ENCODE measurements at places on chromosomes 2 and 18.
A peak's percentile ranks its signal among the peaks of the same experiment; 100 is the strongest.

DNA sequence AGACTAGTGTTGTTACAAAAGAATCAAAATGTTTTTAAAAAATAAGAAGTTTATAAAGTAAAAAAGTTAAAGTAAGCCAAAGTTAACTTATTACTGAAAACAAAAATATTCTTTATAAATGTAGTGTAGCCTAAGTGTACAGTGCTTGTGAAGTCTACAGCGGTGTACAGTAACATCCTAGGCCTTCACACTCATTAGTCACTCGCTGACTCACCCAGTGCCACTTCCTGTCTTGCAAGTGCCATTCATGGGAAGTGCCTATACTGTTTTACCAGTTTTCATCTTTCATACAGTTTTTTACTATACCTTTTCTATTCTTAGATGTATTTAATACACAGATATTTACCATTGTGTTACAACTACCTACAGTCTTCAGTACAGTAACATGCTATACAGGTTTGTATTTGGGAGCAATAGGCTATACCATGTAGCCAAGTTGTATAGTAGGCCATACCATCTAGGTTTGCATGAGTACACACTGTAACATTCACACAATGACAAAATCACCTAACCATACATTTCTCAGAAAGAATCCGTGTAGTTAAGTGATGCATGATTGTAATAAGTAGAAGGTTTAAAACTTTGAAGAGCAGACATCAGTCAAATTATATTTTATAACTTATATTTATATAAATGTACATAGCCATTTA lies 13.4 kb downstream of the SERPINB7 start:
- DNase-seq = peak; percentile 32

DNA sequence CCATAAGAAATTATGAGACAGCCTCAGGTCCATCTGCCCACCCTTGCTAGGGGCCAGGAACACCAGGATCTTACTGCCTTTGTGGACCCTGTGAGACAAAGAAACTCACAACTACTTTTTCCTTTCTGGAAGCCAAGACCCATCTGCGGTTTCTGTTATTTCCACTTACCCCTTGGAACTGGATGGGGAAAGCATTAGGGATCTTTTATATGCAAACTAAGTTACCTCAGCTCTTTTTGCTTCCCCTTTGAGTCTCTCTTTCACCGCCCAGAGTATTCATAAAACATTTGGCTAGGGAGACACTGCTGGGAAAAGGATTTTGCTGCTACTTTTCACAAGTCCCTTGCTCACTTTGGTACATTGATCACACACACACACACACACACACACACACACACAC lies 95.7 kb downstream of the ZNF385B start:
- no peak for DNase-seq

GRCh38 chr2:54714996-54715395 lies 8.5 kb upstream of the EML6 start:
- DNase-seq = no peak

DNA sequence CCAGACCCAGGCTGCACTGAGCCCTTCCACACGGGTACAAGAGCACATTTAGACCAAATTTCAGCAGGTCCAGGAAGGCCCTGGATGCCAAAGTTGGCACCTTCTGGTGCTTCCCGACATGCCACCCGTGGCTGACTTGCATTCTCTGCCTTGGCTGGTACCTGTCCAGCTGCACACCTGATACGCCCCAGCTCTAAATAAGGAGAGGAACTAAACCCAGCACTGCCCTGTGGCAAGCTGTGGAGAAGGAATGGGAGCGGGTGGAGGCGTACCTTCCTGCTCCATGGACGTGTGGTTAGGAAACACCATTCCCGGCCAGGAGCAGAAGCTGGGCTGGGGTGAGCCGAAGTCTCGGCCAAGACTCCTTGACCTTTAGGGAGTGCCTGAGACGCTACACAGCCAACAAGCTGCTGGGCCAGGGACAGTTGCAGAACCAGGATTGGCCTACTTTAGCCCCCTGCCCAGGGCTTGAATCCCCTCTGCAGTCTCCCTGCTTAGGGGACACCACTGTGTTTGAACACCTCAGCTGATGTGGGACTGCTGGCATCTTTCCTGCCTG lies 86.5 kb upstream of the TAF1B start:
- no peak for DNase-seq

DNA sequence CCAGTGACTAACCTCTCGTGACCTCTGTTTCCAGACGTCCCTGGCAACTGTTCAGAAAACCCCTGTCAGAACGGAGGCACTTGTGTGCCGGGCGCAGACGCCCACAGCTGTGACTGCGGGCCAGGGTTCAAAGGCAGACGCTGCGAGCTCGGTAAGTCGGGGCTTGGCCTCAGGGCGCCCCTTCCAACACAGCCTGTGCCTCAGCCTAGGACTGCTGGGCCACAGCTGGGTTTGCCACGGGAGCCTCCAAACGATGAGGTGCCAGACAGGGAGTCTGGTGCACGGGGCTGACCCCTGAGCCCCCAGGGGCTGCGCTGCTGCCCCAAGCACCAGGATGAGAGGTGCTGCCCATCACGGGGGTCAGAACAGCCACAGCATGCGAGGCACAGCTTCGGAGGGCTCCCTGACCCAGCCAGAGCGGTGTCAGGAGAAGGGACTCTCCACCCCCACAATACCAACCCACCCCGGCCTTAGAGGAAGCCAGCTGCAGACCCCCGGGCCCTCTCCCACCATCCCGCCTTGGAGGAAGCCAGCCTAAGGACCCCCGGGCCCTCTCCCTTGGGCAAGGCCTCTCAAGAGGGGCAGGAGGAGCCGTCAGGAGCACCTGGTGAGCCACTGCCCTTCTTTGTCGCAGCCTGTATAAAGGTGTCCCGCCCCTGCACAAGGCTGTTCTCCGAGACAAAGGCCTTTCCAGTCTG lies 20.3 kb downstream of the MTERF4 start:
- no peak for DNase-seq

DNA sequence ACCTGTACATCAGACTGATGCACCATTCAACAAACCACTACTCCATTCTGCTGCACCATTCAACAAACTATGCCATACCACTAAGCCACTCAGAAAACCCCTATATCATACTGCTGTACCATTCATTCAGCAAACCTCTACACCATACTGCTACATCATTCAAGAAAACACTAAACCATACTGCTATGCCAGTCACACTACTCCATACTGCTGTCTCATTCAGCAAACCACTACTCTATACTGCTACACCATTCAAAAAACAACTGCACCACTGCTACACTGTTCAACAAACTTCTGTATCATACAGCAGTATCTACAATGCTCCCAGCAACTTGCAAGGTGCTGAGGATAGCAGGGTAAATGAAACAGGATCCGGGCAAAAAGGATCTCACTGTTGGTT lies 12.9 kb upstream of the SLC1A4 start:
- no peak for DNase-seq

DNA sequence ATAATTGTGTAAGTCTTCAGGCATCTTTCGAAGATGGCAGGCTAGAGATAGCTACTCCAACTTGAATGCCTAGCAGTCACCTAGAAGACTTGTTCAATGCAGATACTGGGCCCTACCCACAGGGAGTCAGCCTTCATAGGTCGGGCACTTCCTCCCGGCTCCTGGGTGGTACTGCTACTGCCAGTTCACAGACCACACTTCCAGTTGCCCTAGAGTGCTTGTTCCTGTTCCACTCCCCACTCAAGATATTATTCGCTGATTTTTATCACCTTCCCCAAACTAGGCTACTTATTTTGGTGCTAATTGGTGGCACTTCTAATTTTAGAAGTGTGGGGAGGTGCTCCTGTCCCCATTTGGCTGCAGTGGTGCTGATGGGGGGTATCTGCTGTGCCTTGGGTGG lies 34.2 kb downstream of the INPP4A start:
- no peak for DNase-seq

DNA sequence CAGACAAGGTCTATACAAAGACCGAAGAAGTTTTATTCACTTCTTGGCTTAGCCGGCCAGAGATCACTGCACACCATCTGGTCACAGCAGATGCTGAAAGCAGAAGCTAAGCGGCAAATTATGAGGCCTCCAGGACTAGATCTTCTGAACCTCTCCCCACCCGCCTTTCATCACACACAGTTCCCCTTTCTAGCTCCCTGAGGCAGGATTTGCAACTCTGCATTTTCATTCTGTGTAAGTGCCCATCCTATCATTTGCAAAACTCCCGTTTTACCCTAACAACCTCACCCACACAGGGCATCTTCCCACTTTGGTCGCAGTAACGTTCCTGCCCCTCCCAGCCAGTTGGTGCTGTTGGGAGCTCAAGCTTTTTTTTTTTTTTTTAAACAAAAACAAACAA lies 3.1 kb upstream of the MOB1A start:
- DNase-seq = no peak

DNA sequence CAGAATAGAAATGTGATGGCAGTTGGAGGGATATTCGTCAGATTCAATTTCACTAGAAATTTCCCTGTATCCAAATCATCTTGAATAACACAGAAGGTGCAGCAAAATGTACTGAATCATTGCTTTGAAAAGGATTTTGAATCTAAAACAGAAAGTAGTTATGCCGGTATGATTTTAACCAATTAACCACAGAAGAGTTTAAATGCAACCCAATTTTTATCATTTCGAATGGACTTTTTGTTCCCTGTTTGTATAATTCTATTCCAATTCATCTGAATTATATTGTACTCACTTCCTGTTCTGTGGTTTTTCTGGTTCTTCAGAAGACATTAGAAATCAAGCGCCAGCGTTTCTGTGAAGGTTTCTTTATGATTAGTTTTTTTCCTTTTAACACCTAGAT lies 190.4 kb downstream of the MYO3B start:
- DNase-seq = no peak

DNA sequence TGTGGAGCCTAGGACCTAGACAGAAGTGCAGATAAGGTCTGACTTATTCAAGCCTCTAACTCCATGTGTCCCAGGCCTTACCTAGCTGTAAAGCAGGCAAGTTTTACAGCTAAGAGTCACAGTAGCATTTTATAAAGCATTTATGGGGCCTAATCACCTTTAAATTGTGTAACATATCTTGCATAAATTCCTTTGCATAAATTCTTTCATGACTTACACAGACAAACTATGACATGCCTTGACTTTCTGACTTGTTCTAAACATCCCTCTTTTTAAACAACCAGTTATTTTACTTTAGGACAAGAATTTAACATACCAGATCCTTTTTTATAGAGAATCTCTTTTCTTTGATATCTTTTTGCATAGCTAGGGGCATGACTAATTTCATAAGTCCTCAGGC lies 1257.8 kb upstream of the NRXN1 start:
- DNase-seq = no peak

GRCh38 chr2:85273738-85274731 lies 53.8 kb downstream of the TGOLN2 start:
- DNase-seq = peak; percentile 59

GRCh38 chr2:96525211-96525507 lies 11.4 kb upstream of the ARID5A start:
- no peak for DNase-seq

- no peak for DNase-seq
These were observed 43.2 kb downstream of the KDM3A start for GRCh38 chr2:86484385-86484784.

GRCh38 chr2:61419129-61419528 lies 51.8 kb downstream of the USP34 start:
- no peak for DNase-seq

- DNase-seq = no peak
These were observed 6.7 kb downstream of the ARHGEF4 start for GRCh38 chr2:130843321-130843985.

- DNase-seq = peak; percentile 10
These were observed 1.0 kb downstream of the HDLBP start for GRCh38 chr2:241314226-241315092.

GRCh38 chr2:74414881-74415761 lies 6.3 kb downstream of the C2orf81 start:
- DNase-seq = no peak

GRCh38 chr18:40866013-40866645 lies 1088.9 kb upstream of the PIK3C3 start:
- no peak for DNase-seq

- DNase-seq = no peak
These were observed 617 bp downstream of the FOSL2 start for GRCh38 chr2:28393114-28393836.

GRCh38 chr18:48340560-48340959 lies 68.6 kb downstream of the ZBTB7C start:
- no peak for DNase-seq

- no peak for DNase-seq
These were observed 14.4 kb upstream of the SLC4A5 start for GRCh38 chr2:74357627-74358026.

- no peak for DNase-seq
These were observed 193.5 kb downstream of the NCKAP5 start for GRCh38 chr2:133374781-133375180.

GRCh38 chr18:1003499-1003898 lies 98.8 kb downstream of the ADCYAP1 start:
- DNase-seq = no peak

DNA sequence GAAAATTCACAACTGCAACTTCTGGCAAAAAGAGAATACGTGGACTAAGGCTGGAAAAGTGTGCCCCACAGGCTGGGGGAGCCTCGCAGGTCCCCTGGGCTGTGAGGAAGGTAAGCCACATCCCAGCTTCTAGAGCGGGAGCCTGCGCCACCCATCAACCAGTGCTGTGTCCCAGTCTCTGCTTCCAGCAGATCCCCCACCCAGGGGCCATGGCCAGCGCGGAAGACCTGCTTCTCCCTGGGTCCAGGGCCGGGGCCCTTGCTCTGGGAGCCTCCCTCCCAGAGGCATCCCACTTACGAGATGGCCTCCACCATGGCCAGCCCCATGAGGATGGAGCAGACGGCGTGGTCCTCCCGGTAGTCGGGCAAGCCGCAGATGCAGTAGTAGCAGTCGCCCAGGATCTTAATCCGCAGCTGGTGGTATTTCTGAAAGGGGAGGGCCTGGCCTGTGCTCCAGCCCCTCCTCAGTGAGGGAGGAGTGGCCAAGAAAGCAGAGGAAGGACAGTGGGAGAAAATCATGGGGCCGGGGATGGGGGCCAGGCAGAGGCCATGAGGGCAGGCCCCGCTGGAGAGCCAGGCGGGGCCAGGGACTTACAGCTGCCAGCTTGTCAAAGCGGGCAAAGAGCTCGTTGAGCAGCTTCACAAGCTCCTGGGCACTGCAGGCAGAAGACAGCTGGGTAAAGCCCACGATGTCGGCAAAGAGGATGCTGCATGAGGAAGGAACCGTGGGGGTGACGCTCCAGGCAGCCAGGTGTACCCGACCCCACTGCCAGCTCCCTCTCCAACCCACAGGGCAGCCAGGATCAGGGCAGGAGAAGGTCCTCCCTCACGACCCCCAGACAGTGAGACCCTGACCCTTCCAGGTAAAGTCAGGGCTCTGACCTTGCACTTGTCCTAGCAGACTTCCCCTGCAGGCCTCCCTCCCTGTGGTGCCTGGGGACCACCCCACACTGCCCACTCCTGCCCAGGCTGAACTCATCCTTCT lies 48.0 kb downstream of the CENPO start:
- no peak for DNase-seq

DNA sequence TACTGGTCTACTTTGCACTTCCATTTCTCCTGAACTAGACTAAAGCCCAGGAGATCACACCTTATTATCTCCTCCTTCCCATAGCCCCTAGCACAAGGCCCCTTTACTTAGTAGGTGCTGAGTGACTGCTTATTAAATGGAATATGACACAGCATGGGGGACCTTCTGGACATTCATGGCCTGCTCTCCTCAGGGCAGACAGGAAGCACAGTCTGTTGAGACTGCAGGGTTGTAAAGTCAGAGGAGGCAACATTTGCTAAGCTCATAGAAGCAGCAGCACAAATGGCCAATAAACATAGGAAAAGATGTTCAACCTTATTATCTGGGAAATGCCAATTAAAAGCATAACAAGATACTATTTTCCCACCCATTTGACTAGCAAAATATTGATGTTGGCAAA lies 75.3 kb downstream of the DNMT3A start:
- DNase-seq = no peak

All from AG09319 (cell line).